ENCODE measurements at places on chromosomes 16 and 17. TPM values are rescaled to one million over a fixed set of nuclear protein-coding genes. Genes with fewer than 3 reads are reported as not detected.

GRCh38 chr16:87602001-87602775 lies at the start of gene JPH3:
TSS of gene JPH3 (plus strand) at chr16:87602508. CDS start at chr16:87603147, 639 bp downstream.
- no peak for DNase-seq

The KRT15 gene
- not detected for total RNA-seq

DNA sequence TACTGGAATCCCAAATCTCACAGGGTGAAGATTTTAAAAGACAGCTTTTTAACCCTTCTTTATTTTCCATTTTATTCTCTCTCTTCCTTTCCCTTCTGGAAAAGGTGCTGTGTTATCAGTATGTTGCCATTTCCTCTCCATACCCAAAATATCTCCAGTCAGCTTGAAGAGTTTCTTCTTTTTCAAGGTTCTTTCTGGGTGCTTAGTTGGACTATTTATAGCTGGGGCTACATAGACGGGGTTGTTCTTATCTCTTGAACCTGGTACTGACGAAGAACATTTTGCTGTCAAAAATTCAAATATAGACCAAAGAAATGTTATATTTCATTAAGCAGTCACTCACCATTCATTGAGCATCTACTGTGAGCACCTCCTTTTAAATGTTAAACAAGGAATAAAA lies 48.6 kb downstream of the IST1 start:
- no peak for DNase-seq

GRCh38 chr17:50347894-50348291 lies 2.0 kb downstream of the XYLT2 start:
- DNase-seq: no peak

DNA sequence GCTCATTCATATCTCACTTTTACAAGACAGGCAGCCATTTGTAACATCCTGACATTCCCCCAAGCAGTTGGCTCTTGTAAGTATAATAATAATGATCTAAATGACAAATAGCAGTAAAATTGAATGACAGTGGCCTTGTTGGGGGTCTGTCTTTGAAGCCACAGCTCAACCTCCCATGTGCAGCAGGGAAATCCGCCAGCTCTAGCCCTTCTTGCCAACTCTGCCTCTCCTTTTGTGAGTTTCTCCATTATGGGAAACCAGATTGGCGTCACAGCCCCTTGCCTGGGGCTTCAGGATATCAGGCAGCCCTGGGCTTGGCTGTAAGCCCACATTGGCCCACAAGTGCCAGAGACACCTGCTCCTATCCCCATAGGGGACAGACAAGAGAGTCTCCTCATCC lies 70.4 kb upstream of the CACNG5 start:
- no peak for DNase-seq

GRCh38 chr16:30967795-30968194 lies 10.2 kb downstream of the SETD1A start:
- DNase-seq: no peak

Measured in CD8-positive, alpha-beta memory T cell (primary cell).